Activated CD4-positive, alpha-beta T cell treated with anti-CD3 and anti-CD28 coated beads, Interleukin-2, amount 10 ng/mL, durations not matched to agents 7 days and 5 days (primary cell): ENCODE measurements at places on chromosomes 3 and 15. TPM values are rescaled to one million over a fixed set of nuclear protein-coding genes. Genes with fewer than 3 reads are reported as not detected.
A peak's percentile ranks its signal among the peaks of the same experiment; 100 is the strongest.

DNA sequence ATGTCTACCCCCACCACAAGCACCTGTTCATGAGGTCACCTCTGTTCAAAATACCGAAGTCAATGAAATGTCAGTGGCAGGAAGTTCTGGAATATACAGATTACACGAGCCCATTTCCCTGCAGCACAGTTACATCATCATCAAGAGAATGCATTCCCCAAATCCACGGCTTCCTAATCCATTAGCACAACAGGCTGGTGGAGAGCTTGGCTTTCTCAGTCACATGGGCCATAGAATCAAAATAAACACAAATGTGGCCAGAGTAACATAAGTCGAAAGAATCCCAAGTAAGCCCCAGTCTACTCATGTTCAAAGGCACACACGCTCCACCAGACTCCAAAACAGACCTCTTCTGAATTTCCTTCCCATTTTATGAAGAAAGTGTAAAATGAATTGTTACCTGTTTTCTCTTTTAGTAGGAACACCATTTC is 419.3 kb downstream of the MAGI1 start:
- DNase-seq, result no peak
- H3K27ac ChIP-seq, result no peak overlapping the region
- no peaks in the 10 kb centered on the region for H3K36me3 ChIP-seq
- H3K27me3 ChIP-seq, result no peaks in the 10 kb centered on the region

DNA sequence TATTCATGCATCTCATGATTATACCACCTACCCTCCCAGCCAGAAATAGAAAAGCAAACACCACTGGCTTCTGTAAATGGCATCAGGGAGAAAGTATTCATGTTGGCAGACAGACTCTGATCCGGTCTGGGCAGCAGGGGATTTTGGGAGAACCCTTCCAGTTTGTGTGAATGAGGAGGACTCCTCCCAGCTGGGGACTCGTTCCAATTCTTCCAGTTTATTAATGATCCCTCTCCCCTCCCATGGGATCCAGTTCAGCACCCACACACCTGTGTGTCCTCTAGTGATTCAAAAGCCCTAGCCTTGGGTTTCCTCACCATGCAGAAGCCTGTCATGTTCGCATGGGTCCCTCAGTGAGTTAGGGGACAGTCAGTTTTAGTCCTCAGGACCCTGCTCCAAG is 110.9 kb downstream of the IQSEC1 start:
- DNase-seq, result no peak
- H3K4me3 ChIP-seq, result no peak overlapping the region
- peaks cover 82% of the 10 kb centered on the region for H3K4me1 ChIP-seq

- no peaks in the 10 kb centered on the region for H3K4me1 ChIP-seq
- H3K36me3 ChIP-seq, result no peaks in the 10 kb centered on the region
- no peak overlapping the region for H3K4me3 ChIP-seq
- H3K27me3 ChIP-seq, result peaks cover 7% of the 10 kb centered on the region
These were observed 286.2 kb downstream of the ADAMTSL3 start for GRCh38 chr15:83940136-83940535.

Gene GRK7
- total RNA-seq, result not detected

DNA sequence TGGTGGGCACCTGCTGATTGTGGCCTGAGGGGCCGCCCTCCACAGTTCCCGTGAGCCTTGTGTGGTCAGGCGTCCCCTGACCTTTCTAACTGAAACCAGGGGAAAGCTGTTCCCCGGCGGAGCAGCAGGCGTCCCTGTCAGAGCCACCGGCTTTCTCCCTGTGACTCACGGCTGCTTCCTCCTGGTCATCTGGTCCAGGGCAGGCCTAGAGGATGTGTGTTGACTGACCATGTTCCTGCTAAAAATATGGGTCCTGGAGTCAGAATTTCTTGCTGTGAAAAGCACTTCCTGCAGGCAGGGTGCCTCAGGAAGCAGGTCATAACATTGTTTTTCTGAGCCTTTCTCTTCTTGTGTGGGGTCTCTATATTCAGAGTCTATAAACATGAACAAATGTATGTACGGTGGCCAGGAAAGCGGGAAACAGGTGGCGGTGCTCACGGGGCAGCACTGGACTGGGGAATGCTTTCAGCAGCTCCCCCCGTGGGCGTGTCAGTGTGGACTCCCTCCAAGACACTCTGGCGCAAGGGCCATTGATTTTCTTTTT is 38.4 kb upstream of the CGNL1 start:
- H3K36me3 ChIP-seq, result no peaks in the 10 kb centered on the region
- H3K27ac ChIP-seq, result no peak overlapping the region
- DNase-seq, result no peak
- no peak overlapping the region for H3K4me3 ChIP-seq
- no peaks in the 10 kb centered on the region for H3K4me1 ChIP-seq
- H3K27me3 ChIP-seq, result no peaks in the 10 kb centered on the region

- peaks cover 60% of the 10 kb centered on the region for H3K36me3 ChIP-seq
- H3K27ac ChIP-seq, result no peak overlapping the region
- H3K4me1 ChIP-seq, result peaks cover 27% of the 10 kb centered on the region
These were observed 49.5 kb downstream of the PIAS1 start for GRCh38 chr15:68103603-68104002.

- H3K36me3 ChIP-seq, result peaks cover 7% of the 10 kb centered on the region
- H3K4me3 ChIP-seq, result no peak overlapping the region
- peak overlapping the region; percentile 72 for H3K27ac ChIP-seq
- DNase-seq, result peak; percentile 62
- H3K4me1 ChIP-seq, result peaks cover 25% of the 10 kb centered on the region
These were observed 235.9 kb downstream of the LPP start for GRCh38 chr3:188389711-188390342.

DNA sequence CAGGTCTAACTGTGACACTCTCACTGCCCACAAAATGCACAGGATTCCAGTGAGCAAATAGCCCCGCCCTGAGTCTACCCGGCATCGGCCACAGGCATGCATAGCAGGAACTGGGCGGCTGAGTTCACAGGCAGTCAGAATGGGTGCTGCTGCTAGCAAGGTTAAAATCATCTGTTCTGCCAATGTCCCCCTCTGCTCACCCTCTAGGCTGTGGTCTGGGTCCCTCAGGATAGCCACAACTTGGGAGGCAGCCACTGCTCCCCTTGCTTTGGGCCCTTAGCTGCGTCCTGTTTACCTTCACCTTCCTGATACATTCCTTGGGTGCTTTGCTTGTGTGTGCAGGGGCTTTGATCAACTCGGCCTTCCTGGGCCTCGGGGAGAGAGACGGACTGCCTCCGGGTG is 232.9 kb upstream of the RGMA start:
- no peak overlapping the region for H3K4me3 ChIP-seq
- H3K27me3 ChIP-seq, result no peaks in the 10 kb centered on the region
- DNase-seq, result no peak
- no peaks in the 10 kb centered on the region for H3K4me1 ChIP-seq
- H3K36me3 ChIP-seq, result no peaks in the 10 kb centered on the region

Gene FOXL2NB
- not detected for total RNA-seq

Gene GOLGA8G
- not detected for total RNA-seq

- no peaks in the 10 kb centered on the region for H3K4me1 ChIP-seq
- H3K4me3 ChIP-seq, result no peak overlapping the region
- no peak overlapping the region for H3K27ac ChIP-seq
- no peaks in the 10 kb centered on the region for H3K27me3 ChIP-seq
- no peak for DNase-seq
These were observed 81.9 kb downstream of the NUP210 start for GRCh38 chr3:13338231-13338630.

GRCh38 chr3:155983834-155984474 is 113.5 kb downstream of the GMPS start:
- H3K4me1 ChIP-seq, result no peaks in the 10 kb centered on the region
- H3K36me3 ChIP-seq, result no peaks in the 10 kb centered on the region
- H3K27me3 ChIP-seq, result peaks cover 2% of the 10 kb centered on the region

Gene CATSPER2
- 1.4 TPM for total RNA-seq

GRCh38 chr15:101692801-101693598 is 31.3 kb downstream of the TARS3 start:
- H3K4me1 ChIP-seq, result peaks cover 50% of the 10 kb centered on the region
- no peak for DNase-seq
- peak overlapping the region; percentile 77 for H3K27ac ChIP-seq
- no peaks in the 10 kb centered on the region for H3K27me3 ChIP-seq
- peaks cover 55% of the 10 kb centered on the region for H3K36me3 ChIP-seq

DNA sequence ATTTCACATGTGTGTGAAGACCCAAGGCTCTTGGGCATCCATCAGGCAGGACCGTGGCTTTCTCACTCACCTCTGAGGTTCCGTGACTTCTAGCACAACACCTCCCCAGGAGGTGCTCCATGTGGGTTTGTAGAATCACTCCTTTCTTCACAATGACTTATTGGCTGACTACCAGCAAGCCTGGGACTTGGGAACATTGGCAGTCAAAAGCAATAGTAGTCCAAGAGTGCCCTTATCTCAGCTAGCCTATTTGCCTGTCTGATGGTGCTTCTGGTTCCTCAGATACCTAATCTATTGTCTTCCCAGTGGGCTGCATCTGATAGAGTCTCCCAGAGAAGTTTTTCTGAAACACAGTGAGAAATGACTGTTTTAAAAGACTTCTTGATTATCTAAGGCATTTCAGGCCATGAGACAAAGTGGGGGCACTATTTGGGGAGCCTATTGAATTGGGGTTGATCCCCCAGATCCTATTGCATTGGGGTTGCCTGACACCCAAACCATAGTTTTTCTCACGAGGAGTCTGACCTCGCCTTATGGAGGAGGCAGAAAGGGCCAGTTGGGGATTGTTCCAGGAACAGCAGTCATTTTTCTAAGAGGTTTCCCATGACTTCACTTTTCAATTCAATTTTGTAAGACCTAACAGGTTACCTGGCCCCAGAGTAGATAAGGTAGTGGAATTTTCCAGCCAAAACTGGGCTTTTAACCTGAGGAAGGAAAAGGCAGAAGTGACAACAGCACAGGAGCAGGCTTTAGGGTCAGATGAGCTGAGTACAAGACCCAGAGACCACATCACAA is 88.0 kb downstream of the CYP19A1 start:
- H3K4me3 ChIP-seq, result no peak overlapping the region
- peaks cover 16% of the 10 kb centered on the region for H3K27me3 ChIP-seq
- H3K27ac ChIP-seq, result no peak overlapping the region
- no peak for DNase-seq

Gene WWTR1
- total RNA-seq, result 0.77 TPM

Gene AADACL2
- not detected for total RNA-seq

DNA sequence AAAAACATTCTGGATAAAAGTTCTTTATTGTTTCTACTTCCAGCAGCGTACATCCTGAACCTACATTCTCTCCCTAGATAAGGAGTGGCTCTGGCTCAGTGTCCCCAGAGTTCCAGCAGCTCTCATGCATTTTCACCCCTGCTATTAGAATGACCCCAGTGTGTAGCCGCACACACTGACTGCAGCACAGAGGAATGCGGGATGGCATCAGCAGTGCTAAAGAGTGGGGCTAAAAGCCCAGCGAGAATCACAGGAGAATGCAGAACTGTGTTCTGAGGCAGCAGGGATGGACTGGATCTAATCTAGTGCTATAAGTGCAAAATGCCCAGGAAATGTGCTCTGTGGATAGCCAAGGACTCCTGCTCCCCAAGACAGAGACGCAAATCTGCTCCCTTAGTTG is 66.4 kb upstream of the TJP1 start:
- H3K4me3 ChIP-seq, result no peak overlapping the region
- H3K4me1 ChIP-seq, result no peaks in the 10 kb centered on the region
- no peak overlapping the region for H3K27ac ChIP-seq

Gene GOLGA6B
- not detected for total RNA-seq

DNA sequence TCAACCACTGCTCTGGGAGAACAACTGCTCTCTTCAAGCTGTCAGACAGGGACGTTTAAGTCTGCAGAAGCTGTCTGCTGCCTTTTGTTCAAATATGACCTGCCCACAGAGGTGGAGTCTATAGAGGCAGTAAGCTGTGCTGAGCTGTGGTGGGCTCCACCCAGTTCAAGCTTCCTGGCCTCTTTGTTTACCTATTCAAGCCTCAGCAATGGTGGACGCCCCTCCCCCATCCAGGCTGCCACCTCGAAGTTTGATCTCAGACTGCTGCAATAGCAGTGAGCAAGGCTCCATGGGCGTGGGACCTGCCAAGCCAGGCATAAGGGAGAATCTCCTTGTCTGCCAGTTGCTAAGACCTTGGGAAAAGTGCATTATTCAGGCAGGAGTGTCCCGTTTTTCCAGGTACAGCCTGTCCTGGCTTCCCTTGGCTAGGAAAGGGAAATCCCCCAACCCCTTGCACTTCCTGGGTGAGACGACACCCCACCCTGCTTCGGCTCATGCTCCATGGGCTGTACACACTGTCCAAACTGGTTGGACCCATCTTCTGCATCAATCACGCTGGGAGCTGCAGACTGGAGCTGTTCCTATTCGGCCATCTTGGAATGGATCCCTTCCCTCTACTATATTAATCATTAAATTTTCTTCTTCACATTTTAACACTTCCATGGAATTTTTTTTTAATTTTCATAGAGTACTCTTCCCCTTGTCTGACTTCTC is 167.0 kb upstream of the UBE2E2 start:
- H3K4me1 ChIP-seq, result peaks cover 7% of the 10 kb centered on the region
- H3K27me3 ChIP-seq, result no peaks in the 10 kb centered on the region
- peak overlapping the region; percentile 44 for H3K27ac ChIP-seq
- H3K36me3 ChIP-seq, result no peaks in the 10 kb centered on the region
- peak; percentile 36 for DNase-seq

Gene TOPBP1
- total RNA-seq, result 95.1 TPM

Gene DAPK2
- 0.87 TPM for total RNA-seq

Gene MESP2
- not detected for total RNA-seq

- DNase-seq, result no peak
- H3K4me1 ChIP-seq, result peaks cover 10% of the 10 kb centered on the region
- no peaks in the 10 kb centered on the region for H3K27me3 ChIP-seq
- no peak overlapping the region for H3K27ac ChIP-seq
These were observed 9.8 kb upstream of the NCK1 start for GRCh38 chr3:136852180-136852579.

DNA sequence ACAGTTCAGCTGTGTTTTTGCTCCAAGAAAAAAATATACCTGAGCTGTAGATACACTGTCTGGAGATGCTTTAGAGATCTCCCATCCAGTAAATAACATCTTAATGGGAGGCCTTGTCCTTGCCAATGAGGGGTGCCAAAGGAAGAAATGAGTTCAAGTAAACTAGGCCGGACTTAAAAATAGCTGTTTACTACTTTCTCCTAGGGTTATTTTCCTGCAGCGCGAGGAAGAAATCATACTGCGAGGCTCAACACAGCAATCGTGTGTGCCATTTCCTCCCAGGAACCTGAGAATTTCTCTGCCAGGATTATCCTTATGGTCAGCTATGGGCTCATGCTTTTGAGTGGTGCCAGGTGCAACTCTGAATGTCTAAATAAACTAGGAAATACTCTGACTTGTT is 71.9 kb downstream of the CMTM8 start:
- no peak overlapping the region for H3K4me3 ChIP-seq
- H3K4me1 ChIP-seq, result peaks cover 59% of the 10 kb centered on the region
- H3K36me3 ChIP-seq, result peaks cover 14% of the 10 kb centered on the region
- no peaks in the 10 kb centered on the region for H3K27me3 ChIP-seq

DNA sequence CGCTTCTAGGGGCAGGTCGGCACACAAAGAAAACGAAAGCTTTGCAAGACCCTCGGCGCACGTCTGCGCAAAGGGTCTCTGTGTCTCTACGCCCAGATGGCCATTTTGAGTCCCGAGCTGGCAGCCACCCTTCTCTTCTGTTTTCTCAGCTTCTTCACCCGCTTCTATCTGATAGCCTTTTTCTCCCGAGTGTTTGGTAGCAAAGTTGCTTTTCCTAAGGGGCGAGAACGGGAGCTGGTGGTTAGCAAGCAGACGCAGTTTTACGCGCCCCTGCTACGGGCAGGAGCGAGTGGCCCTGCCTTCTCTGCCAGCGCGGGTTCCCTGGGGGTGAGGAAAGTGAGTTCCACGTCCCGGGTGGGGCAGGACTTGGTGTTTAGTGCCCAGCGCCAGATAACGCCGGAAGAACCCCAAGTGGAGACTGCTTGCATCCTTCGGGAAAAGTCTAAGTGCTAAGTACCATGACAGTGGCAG is 2.9 kb upstream of the MKRN2 start:
- no peak for DNase-seq
- peak overlapping the region; percentile 77 for H3K4me3 ChIP-seq
- peaks cover 38% of the 10 kb centered on the region for H3K4me1 ChIP-seq
- peaks cover 31% of the 10 kb centered on the region for H3K27me3 ChIP-seq

GRCh38 chr3:146382386-146382785 is 87.0 kb downstream of the PLSCR2 start:
- H3K4me3 ChIP-seq, result no peak overlapping the region
- peaks cover 5% of the 10 kb centered on the region for H3K27me3 ChIP-seq
- DNase-seq, result no peak
- H3K27ac ChIP-seq, result no peak overlapping the region
